ENCODE measurements at places on chromosomes 11 and 22.

GRCh38 chr11:35846874-35847273, 97.0 kb upstream of the LDLRAD3 start:
- no peak for DNase-seq

DNA sequence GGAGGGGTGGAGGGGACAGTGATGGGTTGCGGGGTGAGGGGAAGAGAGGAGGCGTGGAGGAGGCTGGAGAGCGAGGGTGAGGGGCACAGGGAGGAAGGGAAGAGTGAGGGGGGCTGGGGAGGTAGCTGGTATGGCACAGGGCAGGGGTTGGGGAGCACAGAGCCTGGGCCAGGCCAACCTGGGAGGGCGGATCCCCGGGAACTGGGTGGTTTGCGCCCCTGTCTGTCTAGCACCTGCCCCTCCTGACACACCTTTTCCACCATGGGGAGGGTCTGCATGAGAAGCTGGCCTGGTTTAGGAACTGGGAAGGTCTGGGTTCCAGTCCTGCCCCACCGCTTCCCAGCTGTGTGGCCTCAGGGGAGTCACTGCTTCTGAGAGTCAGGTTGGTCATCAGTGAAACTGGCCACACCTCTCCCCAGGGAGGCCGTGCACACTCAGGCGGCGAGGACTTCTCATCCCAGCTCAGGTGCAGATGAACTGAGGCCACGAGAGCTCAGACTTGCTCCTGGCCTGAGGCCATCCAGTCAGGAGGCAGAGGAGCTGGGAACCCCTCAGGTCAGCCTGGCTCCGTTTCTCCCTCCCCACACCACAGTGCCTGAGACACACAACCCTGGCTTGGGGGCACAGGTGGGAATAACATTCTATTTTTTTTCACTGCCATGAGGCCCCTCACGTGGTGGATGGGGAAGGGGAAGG, 95.6 kb downstream of the PHF21B start:
- no peak for DNase-seq

DNA sequence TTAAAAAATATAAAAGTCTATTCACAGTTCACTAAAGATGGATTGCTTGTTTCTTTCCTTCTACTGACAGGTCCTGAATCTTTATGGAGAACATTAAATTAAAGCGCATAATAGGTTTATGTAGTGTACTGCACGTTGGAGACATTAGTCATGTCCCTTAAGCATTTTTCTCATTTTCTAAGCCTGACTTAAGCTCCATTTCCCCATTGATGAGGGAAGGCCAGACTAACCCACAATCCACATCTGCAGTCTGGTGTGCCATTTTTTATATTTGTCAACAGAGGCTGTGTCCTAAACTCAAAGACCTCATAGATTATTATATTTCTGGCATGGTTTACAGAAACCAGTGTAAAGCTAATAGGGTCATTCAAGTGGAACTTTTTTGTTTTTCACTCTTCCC, 39.9 kb downstream of the CADM1 start:
- no peak for DNase-seq

DNA sequence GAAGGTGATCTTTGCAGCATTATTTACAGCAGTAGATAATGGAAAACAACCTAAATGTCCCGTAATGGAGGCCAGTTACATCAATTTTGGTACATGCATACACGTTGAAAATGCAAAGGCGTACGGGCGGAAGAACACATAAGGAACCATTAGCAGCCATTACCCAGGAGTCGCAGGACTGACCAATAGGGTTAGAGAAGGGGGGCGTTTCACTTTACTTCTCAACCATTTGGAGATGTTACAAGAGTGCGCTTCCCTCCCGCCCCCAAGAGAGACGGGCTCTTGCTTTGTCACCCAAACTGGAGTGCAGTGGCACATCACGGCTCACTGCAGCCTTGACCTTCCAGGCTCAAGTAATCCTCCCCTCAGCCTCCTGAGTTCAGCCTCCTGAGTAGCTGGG, 52.8 kb upstream of the SLC35C1 start:
- no peak for DNase-seq

DNA sequence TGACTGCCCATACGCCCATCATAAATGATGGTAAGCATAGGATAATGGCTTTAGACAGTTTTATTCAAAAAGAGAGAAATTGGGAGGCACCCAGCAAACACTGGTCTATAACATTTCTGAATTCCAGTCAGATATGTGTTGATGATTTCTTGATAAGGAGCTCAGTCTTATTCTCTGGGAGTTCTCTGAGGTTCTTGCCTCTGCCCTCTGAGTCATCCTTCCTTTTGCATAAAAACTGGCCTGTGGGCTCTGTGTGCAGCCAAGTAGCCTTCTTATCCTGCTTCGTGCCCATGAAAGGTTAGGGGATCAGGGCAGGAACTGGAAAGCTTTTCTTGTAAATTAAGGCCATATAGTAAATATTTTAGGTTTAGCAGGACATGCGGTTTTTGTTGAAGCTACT, 48.9 kb downstream of the FAR1 start:
- DNase-seq = no peak

DNA sequence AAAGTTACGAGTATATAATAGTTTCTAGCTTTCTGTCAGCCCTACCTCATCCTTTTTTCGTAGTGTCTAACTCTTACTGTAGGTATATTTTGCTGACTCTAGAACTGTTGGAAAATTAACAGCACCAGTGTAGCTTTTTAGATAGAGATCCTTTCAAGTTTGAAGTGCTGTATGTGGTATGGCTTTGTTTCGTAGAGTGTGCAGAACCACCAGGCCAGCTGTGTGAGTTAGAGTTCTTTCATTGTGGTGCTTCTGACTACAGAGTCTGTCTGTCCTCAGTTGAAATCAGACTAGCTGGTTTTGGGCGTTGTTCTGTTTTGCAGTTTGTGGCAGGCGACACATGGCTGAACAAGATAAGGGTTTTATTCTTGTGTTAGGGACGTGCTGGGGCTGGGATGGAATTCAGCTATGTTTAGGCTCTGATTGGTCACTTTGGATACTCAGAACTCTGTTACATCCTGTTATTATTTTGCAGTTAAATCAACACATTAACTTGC, 3.2 kb downstream of the ARHGEF12 start:
- no peak for DNase-seq

- DNase-seq = no peak
Observed at GRCh38 chr11:130156108-130157022, 3.2 kb upstream of the ST14 start.

- no peak for DNase-seq
Observed at GRCh38 chr11:126363706-126364248, 8.3 kb downstream of the ST3GAL4 start.

DNA sequence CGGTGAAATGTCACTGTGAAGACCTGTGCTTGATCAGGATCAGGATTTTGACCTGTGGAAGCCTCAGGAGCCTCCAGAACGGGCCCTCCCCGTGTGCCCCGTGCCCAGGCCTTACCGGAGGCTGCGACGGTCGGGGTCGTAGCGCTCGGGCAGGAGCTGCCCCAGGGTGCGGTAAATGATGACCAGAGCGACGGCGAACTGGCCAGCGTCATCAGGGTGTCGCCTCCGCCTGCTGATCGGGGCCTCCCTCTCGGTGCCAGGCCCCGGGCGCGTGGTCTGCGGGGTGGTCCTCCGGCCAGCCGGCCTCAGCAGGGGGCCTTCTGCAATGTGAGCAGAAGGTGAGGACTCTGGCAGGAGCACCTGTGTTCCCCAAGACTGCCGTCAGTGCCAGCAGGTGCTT, 46.2 kb downstream of the TRMU start:
- DNase-seq = no peak

- no peak for DNase-seq
Observed at GRCh38 chr11:119806064-119806915, 77.3 kb upstream of the NECTIN1 start.

DNA sequence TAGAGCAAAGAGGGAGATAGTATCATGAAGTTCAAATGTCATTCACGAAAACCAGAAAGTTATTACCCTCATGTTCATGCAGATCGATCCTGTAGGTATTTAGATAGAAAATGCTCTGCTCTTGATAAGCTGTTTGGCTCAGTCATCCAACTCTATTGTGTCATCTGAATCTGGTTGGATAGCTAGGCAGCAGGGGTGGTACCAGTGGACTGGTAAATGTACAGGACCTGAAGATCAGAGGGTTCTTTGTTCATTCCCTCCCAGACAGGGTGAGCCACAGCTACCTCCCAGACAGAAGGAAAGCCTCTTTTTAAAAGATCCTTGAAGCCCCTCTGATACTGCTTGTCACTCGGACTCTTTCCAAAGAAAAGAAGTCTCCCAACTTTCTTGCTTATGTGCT, 29.8 kb upstream of the DRD2 start:
- DNase-seq = no peak

DNA sequence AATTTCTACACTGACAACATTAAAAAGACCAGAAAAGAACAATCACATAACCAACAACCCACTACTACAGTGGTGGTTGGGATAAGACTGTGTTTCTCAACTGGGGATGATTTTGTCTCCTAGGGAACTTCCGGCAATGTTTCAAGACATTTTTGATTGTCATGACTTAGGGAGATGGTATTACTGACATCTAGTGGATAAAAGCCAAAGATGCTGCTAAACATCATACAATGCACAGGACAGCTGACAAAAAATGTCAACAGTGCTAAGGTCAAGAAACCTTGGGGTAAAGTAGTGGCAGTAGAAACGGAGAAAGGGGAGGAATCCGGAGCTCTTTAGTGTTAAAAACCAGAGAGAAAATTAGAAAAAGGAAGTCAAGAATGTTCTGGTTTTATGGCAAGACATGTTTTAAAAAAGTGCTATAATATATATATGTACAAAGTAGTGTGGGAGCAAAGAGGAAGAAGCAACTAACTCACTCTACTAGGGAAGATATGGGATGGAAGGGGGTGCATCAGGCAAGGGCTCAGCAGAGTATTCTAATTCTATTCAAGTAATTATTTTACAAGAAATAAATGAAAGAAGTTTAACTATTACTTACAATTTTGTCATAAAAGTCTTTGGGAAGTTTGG, 37.2 kb downstream of the CKAP5 start:
- no peak for DNase-seq

- DNase-seq = no peak
Observed at GRCh38 chr22:44146088-44146861, 34.5 kb upstream of the PARVG start.

DNA sequence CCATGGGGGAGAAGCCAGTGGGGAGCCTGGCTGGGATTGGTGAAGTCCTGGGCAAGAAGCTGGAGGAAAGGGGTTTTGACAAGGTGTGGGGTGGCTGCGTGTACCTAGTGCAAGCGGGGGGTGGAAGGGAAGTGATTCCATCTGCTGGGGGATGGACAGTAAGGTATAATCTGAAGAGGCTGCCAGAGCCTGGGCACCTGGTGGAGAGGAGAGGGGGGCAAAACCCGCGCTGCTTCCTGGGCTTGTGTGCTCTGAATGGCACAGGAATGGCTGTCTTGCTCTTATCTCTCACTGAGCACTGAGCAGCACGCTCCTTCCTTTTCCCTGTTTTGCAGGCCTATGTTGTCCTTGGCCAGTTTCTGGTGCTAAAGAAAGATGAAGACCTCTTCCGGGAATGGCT, 988 bp downstream of the BANF1 start:
- no peak for DNase-seq

DNA sequence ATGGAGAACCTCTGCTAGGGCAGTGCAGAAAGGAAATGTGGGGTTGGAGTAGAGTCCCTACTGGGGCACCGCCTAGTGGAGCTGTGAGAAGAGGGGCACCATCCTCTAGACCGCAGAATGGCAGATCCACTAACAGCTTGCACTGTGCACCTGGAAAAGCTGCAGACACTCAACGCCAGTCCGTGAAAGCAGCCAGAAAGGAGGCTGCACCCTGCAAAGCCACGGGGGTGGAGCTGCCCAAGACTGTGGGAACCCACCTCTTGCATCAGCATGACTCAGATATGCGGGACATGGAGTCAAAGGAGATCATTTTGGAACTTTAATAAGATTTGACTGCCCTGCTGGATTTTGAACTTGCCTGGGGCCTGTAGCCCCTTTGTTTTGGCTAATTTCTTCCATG, 8.7 kb downstream of the TSKU start:
- DNase-seq = no peak

DNA sequence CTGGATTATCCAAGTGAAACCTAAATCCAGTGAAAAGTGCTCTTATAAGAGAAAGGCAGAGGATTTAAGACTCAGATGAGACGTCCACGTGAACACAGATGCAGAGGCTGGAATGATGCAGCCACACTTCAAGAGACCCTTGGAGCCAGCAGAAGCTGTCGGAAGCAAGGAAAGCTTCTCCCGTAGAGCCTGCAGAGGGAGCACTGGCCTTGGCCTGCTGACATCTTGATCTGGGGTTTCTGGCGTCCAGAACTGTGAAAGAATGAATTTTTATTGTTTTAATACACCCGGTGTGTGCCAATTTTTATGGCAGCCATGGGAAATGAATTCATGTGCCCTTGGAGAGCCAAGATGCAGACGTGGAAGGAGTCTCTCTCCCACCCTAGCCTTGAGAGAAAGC, 407.0 kb upstream of the B3GAT1 start:
- DNase-seq = no peak

GRCh38 chr11:92794783-92795182, 174.7 kb upstream of the MTNR1B start:
- no peak for DNase-seq

DNA sequence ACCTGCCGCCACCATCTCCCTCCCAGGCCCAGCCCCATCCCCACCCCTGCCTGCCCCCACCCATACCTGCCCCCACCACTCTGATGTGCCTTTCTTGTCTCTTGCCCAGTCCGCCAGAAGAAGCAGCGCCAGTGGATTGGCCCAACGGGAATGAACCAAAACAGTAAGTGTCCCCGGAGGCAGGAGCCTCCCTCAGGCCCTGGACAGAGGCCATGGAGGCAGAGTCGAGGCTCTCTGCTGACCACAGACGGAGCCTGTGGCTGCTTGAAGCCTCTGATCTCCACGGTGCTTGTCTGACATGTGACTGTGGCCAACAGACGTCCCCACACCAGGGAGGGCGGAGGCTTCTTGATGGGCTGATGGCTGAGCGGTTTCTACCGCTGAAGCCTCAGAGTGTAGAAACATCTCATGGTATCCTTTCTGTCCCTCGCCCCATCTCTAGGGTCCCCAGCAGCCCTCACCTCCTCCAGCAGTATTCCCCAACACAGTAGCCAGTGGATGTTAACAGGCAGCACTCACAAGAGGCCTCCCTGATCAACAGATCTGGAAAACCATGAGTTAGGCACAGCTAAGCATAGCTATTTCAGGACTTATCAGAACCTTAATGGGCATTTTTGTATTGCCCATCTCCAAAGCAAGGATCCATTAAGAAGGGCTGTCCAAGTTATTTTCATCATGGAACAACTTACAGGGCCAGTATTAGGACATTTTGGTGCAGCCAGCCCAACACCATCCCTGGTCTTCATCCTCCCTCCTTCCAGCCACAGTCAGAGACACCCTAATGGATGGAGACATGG, 21.7 kb downstream of the CD5 start:
- no peak for DNase-seq

- peak; percentile 41 for DNase-seq
Observed at GRCh38 chr11:17760102-17761029, 25.8 kb downstream of the KCNC1 start.

All from stimulated activated naive CD8-positive, alpha-beta T cell treated with anti-CD3 and anti-CD28 coated beads, Interleukin-15, amount 100 ng/mL, for 72 hours (primary cell).